ENCODE measurements at places on chromosomes 1 and 21.
A peak's percentile ranks its signal among the peaks of the same experiment; 100 is the strongest.

DNA sequence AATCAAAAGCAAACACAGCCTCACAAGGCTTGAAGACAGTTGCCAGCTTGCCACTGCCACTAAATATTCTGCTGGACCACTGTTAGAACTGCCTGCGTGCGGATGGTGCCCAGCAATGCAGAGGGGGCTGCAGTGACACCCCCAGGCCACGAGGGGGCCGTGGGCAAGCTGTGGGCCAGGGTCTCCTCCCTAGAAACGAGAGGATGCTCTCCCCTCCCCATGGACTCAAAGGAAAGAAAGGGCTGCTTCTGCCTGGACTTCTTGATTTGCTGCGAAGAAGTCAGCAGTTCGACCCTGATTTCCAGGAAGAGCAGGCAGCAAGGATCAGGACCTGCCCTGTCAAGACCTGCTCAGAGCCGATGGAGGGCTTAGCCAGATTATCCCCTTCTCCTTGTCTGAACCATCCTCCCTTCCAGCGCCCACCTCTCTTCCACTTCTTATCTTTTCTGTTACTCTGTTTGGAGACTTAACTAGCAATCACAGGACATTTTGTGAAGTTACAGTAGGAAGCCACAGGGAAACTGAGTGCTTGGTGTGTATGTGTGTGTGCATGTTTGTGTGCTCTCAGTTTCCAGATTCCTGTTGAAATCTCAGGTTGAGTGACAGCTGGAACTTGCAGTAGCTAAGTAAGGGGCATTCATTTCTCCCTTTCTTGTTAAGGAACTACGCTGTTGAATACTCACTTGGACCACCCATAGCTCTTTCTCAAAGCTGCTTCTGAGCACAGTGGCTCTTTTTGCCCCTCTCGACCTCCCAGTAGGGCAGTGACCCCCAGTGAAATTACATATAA, 2.7 kb downstream of the MAN1C1 start:
- DNase-seq: no peak

- no peak for DNase-seq
Measured at GRCh38 chr1:88529581-88529980, 154.5 kb upstream of the PKN2 start.

DNA sequence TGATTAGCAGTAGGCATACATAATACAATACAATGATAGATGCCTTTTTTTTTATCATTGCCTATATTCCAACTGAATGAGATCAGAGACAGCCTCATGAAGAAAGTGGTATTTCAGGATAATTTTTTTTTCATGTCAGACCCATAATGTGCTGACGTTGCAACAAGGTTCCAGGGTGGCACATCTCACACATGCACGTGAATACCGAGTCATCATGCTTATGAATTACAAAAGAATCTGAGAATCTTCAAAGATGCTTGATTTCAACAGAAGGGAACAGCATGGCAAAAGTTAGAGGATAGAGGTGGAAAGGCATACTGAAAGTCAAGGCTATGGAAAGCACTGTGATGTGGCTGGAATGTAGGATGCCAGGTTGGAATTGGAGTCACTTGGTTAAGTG, 5.0 kb upstream of the RNF11 start:
- DNase-seq: no peak

DNA sequence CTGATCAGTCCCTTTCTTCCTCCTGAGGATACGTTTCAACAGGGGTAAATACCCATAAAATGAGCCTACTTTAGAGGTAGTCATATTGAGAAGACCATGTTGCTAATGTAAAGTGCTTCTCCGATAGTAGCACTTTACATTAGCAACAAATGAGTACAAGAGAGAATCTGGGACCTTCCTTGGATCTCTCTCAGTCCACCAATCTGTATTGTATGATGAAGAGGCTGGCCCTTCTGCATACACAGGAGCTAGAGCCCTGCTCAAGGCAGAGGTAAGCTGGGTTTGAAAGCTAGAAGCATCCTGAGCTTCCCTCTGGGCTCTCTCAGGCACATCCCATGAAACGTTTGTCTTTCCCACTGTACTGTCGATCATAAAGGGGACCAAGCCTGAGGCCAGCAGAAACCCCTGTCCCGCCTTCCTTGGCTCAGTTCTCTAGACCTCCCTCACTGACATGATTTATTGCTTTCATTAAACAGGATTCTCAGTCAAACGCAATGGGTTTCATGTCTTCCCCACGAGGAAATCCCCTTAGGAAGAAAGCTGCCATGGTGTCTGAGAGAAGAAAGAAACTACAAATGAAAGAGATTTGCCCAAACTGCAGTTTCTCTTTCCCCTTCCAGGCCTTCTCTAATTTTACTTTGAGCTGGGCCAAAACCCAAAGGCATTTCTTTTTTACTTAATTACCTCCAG, 62.8 kb upstream of the BCAR3 start:
- no peak for DNase-seq

DNA sequence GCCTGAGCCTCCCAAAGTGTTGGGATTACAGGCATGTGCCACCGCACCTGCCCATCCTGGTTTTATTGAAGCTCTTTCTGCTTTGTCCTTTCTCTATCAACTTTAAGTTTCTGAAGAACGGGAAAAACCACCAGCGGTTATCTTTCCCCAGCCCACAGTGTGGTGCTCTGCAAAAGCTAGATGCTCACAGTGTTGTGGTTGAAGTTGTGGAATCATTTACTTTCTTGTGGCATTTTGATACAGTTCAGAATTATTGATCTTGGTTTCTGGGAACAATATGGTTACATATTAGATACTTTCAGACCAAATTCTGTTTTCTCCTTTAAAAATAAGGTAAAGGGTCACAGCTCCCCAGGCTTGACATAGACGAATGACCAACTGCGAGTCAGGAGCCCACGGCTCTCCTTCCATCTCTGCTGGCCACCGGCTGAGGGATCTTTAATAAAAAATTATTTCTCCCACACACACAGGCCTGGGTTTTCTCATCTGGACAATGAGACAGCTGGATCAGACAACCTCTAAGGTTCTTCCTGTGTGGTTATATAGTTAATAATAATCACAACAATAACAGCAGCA, 385.3 kb downstream of the SETD4 start:
- no peak for DNase-seq

DNA sequence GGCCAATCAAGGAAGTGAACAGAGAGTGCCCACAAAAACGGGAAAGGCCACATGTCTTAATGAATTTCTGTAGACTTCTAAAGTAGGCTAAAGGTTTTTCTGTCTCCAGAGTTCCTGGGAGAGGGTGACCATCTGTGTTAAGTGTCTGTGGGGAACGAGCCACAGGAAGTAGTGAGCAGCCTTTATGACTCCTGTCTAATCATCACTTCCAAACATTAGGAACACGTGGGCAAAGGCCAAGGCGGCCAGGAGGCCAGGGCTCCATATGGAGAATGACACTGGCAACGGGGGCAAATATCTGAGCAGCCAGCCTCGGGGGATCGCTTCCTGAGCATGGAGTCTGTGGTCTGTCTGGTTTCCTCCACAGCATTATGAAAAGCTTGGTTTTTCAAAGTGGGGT, 7.1 kb downstream of the FAM89A start:
- no peak for DNase-seq

GRCh38 chr1:1122078-1122811, 6.4 kb upstream of the C1orf159 start:
- DNase-seq: no peak

- no peak for DNase-seq
Measured at GRCh38 chr1:93681101-93681988, at the start of gene BCAR3. Gene BCAR3, minus strand, starts transcription at chr1:93681837. Its CDS starts 6,907 bp downstream, at chr1:93674930.

DNA sequence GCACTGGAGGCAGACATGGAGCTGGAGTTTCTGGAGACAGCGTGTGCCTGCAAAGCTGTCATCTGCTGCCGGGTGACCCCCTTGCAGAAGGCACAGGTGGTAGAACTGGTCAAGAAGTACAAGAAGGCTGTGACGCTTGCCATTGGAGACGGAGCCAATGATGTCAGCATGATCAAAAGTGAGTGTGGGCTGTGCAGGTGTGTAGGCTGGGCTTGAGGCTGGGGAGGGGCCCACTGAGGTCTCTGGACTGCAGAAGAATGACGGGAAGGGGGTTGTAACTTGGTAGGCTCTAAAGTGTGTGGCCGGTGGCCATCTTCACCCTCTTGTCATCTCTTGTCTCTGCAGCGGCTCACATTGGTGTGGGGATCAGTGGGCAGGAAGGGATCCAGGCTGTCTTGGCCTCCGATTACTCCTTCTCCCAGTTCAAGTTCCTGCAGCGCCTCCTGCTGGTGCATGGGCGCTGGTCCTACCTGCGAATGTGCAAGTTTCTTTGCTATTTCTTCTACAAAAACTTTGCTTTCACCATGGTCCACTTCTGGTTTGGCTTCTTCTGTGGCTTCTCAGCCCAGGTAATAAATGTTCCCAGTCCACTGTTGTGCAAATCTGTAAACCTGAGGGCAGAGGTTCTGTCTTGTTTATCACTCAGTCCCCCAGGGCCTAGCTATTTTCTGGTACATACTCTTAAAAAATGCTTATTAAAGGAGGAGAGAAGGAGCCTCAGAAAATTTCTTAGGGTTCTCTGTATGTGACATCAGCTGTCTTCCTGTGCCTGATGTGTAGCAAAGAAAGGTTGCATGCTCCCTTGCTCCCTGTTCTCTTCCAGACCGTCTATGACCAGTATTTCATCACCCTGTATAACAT, 19.9 kb downstream of the ATP8B2 start:
- DNase-seq: no peak

GRCh38 chr1:234273981-234274380, 99.3 kb upstream of the COA6 start:
- DNase-seq: no peak

GRCh38 chr1:29232387-29232786, 1.7 kb upstream of the MECR start:
- DNase-seq: no peak

- DNase-seq: no peak
Measured at GRCh38 chr1:56844545-56845136, 10.0 kb upstream of the C8A start.

DNA sequence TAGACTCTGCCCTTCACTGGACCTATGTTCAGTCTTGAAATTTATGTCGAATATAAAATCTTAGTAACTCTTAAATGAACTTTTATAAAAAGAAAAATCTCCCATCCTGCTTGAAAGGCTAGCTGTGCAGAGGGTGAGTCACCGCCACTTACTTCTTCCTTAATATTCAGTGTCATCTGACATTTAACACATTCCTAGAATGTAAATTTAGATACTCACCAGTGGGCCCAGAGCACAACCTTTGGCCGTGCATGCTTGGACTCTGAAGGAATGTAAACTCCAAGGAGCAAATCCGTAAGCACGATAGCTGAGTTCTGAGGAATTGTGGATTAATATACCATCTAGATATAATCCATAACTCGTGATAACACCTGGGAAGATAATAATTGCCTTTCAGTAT, 403.3 kb downstream of the KCTD3 start:
- no peak for DNase-seq

DNA sequence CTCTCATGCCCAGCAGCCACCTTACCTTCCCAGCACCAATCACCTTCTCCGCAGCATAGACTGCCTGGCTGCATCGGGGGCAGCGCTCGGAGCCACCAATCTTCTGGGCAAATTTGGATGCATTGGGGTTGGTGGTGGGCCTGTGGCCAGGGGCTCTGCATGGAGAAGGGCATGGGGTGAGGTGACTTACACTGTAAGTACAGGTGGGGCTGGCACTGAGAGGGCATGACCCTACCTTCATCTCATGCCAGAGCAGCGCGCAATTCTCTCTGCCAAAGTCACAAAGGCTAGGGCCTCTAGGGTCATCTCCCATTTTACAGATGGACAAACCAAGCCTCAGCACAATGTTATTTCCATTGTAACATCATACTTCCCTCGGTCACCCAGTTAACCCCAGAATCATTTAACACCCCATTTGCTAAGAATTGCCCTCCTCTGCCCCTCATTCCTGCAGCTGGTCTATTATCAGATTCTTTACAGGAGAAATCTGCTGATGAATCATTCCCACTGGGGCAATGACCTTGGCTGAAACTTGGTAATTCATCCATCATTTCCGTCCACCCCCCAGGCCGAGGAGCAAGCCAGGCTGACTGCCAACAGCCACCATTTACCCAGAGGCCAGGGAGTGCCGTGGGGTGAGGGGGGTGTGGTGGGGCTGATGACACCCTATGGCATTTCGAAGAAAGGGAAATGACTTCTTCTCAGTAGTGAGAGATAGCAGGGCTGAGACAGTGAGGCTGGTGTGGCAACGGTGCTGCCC, 17.9 kb downstream of the CSRP1 start:
- DNase-seq: peak; percentile 90

DNA sequence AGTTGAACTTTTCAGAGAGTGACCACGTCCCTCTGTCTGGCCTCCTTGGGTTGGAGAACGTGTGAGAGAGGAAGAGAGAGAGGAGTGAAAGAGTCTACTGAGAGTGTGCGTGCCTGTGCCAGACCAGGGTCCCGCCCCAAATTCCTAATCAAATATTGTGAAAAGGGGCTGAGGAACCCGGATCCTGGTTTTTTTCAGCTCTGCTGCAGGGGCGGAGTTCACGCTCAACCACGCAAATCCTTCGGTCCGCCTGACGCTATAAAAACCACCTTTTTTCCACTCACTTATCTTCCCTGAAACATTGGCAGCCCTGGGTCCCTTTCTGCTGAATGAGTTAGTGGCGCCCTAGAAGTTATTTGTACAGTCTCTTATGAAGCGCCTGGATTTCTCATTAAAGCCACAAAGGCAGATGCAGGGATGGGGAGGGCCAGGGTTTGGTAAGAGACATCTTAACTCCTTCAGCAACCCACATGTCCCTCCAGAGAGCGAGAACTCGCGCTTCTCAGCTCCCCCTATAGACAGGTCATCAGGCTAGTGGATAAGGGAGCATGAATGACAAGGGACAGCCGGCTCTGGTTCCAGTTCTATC, at the start of gene FMOD:
Gene FMOD, minus strand, starts transcription at position 86 of the 589 bp plus-strand sequence. CDS start 2,852 bp downstream, outside the sequence.
- DNase-seq: no peak

- no peak for DNase-seq
Measured at GRCh38 chr1:204077979-204078696, 5.2 kb downstream of the SOX13 start.

DNA sequence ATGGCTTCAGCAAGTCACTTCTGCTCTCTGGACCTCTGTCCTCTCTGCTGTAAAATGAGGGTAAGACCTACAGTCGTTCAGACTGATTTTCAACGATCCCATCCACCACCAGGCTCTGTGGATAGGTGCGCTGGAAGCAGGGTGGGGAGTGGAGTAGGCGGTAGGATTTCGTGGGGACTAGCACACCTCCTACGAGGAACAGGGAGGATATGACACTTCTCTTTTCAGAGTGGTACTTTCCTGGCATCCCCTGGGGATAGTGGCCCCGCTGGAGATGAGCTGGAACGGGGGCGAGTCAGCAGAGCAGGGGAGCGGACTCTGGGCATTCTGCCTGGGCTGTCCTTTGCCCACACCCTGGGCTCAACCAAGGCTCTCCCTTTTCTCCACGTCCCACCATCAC, 17.7 kb downstream of the ETNK2 start:
- DNase-seq: no peak

- peak; percentile 44 for DNase-seq
Measured at GRCh38 chr1:156510709-156511108, 10.1 kb upstream of the MEF2D start.

DNA sequence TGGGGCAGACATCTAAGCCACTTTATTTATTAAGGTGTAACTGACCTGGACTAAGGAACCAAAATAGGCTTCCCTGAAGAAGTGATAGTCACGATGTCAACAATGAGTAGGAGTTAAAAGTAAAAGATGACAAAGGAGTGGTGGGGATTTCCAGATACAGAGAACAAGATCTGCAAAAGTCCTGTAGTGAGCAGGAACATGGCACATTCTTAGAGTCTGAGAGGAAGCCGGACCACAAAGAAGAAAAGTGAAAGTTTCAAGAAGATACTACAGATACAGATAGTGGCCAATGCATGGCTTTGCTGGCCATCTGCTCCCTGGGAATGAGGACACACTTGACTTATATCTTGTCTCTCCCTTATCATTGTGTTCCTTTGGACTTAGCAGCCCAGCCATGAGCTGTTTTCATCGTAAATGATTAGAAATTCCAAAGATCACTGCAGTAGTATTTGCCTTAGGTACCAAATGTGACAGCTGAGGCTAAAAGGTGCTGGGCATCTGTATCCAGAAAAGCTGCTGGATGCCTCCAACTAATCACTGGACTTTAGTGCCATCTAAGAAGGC, 302.4 kb upstream of the NR5A2 start:
- DNase-seq: no peak
